ENCODE measurements at places on chromosomes 6 and 20.

DNA sequence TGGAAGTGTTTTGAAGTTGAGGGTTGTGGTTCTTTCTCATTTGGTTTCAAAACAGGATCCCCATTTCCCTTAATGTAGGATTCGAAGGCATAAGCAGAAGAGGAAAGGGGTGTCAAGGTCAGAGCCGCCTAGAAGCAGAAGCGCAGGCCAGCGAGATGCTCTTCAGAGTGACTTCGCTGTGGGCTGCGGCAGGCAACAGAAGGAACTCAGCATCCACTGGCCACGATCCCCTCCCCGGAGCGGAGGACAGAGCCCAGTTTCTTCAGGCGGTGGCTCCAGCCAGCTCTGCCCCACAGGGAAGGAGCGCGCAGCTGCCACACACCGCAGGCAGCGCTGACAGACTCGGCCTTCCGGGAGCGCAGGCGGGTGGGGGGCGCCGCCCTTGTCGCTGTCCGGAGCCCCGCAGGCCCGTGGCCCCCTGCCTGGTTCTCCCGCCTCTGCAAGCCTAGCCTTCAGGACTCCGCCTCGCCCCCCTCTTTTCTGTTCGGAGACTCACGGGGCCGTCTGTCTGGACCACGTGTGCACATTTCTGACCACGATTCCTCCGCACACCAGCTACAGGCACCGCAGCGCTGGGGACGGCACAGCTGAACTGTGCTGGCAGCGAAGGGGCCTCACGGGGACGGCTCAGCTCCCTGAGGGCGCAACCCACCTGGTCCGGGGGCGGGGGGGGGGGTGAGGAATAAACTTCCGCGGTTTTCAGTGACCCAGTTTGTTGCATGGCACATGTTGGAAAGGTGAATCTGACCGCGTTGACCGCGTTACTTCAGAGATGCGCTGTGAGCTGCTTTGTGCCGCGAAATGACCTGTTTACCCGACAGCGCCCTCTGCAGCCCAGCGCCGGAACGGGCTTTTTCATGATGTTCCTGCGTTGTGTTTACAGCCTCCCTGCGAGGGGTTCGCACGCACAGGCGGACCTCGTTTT, 26.1 kb downstream of the TTLL2 start:
- DNase-seq, result peak; percentile 19

GRCh38 chr6:139364302-139364981, 10.0 kb downstream of the CITED2 start:
- DNase-seq, result peak; percentile 55

- DNase-seq, result no peak
Measured at GRCh38 chr6:100138346-100139022, 144.5 kb upstream of the MCHR2 start.

- no peak for DNase-seq
Measured at GRCh38 chr20:12175538-12175937, 257.8 kb downstream of the BTBD3 start.

GRCh38 chr6:10771371-10771894, 23.8 kb downstream of the TMEM14B start:
- DNase-seq, result no peak

Measured in inflammatory macrophage treated with lipopolysaccharide for 4 hours (primary cell).